Activated naive CD4-positive, alpha-beta T cell treated with anti-CD3 and anti-CD28 coated beads, Interleukin-2, amount 50 U/mL, for 16 hours (primary cell): ENCODE measurements at places on chromosomes 16 and 17.

DNA sequence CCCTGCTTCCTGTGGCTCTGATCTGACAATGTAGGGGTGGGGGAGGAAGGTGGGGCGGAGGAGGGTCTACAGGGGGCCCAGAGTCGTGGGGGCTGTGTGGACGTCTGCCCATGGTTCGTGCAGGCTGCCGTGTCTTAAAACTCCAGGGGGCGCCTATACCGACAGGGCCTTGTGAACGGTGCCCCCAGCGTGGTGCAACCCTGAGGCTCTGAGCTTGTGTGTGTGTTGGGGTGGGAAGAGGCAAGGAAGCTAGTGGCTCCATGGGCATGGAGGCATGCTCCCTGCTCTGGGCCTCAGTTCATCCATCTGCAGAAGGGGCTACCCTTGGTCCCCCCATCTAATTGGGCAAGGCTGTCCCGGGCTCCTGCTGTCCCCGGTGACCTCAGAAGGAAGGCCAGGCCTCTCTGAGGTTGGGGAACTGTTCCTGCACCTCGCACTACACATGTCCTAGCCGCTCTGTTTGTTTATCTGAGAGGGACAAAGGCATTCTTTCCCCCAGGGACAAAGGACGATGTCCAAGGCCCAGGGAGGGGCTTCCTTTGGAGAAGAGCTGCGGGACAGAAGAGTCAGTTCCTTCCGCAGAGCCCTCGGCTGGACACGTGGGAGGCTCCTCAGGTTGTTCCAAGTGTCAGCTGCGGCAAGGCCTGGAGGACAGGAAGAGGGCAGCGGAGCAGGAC is 13.5 kb downstream of the CA4 start:
- DNase-seq, result no peak

- DNase-seq, result no peak
These were observed 16.5 kb upstream of the CLEC3A start for GRCh38 chr16:78005881-78006280.

DNA sequence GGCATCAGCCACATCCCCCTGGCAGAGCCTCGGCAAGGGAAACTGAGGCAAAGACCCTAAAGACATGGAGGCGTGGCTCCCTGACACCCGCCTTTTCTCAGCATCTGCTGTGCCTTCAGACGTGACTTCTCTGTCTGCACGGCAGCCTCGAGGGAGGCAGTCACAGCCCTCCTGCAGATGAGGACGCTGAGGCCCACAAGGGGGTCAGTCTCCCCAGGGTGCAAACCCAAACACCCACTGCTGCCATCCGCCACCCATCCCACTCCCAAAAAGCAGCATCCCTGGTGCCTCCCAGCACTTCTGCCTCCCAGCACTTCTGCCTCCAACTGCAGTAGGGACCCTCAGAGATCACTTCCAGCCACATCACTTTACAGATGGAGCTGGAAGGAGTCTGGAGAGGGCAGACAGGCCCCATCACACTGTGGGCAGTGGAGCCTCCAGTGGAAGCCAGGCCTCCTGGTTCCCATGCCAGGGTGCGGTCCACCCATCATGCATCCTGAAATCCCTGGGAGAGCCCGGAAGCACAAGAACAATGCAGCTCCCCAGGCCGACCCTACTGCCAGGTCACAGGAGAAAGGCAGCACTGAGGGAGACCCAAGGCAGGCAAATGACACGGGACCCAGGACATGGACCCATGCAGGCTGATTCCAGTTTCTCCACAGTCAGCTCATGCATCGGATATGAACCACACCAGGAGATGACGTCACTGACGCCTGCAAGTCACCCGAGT is 23.8 kb downstream of the KDM8 start:
- DNase-seq, result no peak

DNA sequence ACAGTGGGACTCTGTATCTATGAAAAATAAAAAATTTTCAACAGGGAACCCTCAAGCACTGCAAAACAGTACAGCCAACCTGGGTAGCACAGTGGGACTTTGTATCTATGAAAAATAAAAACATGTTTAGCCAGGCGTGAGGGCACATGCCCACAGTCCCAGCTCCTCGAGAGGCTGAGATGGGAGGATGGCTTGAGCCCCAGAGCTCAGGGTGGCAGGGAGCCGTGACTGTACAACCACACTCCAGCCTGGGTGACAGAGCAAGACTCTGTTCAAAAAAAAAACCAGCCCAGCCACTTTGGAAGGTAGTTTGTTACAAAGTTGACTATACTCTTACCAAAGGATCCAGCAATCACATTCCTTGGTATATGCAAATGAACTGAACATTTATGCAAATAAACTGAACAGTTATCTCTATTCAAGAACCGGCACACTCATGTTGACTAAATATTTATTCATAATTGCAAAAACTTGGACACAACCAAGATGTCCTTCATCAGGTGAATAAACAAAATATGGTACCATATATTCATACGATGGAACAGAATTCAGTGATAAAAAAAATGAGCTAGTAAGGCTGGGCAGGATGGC is 5.2 kb downstream of the RPH3AL start:
- DNase-seq, result no peak

DNA sequence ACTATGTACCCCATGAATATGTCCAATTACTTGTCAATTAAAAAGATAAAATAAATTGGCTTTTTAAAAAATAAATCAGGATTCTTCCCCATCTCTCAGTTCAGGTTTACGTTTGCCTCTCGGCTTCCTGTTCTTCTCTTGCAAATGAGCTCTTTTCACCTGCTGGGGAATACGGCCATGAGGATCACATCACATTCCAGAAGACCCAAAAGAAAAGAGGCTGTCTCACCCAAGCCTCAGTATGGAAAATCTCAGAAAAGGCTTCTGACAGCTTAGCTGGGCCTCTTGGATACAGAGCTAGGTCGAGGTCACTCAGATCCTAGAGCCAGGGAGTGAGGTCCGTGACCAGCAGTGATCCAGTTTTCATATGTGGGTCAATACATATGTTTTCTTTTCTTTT is 171.2 kb upstream of the SDK2 start:
- no peak for DNase-seq

DNA sequence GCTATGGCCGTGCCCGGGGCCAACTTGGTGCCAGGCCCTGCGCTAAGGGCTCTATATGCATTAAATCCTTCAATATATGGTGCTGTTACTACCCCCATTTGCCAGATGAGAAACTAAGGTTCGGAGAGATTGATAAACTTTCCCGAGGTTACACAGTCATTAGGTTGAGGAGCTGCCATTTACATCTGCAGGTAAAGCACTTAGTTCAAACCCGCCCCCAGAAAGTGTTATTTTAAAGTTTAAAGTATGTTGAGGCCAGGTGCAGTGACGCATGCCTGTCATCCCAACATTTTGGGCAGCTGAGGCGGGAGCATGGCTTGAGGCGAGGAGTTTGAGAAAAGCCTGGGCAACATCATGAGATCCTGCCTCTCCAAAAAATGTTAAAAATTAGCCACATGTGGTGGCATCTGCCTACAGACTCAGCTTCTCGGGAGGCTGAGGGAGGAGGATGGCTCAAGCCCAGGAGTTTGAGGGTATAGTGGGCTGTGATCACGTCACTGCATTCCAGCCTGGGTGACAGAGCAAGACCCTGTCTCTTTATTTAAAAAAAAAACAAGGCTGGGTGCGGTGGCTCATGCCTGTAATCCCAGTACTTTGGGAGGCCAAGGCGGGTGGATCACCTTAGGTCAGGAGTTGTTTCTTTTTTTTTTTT is 264.7 kb downstream of the PARN start:
- no peak for DNase-seq

- DNase-seq, result no peak
These were observed 11.2 kb downstream of the BTBD17 start for GRCh38 chr17:74350486-74350885.
